ENCODE measurements at places on chromosomes 2 and 18.

DNA sequence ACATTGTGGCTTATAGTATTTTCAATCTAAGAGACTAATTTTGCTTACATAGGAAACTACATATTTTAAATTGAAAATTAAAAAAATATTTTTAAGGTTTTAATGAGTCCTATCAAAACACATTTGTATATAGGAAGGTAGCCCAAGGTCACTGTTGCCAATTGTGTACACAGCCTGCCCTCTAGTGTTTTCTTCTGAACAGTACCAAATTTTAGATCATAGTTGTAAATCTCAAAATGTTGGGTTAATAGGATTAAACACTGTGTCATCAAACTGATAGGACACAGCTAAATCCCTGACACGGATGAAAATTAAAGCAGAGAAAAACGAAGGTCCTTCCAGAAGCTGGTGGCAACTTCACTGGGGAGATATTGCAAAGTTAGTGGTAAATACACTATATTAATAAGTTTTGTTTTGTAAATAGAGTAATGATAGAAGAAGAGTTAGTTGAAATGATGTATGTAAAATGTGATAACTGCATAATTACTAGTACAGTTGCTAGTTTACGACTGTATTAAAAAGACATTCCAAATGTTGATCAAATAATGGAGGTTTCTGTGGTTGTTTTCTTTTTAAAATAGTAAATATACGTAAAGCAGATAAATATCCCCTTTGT is 19.7 kb downstream of the CLUL1 start:
- DNase-seq, result peak; percentile 42

GRCh38 chr2:200747668-200748618 is 63.8 kb upstream of the BZW1 start:
- no peak for DNase-seq

DNA sequence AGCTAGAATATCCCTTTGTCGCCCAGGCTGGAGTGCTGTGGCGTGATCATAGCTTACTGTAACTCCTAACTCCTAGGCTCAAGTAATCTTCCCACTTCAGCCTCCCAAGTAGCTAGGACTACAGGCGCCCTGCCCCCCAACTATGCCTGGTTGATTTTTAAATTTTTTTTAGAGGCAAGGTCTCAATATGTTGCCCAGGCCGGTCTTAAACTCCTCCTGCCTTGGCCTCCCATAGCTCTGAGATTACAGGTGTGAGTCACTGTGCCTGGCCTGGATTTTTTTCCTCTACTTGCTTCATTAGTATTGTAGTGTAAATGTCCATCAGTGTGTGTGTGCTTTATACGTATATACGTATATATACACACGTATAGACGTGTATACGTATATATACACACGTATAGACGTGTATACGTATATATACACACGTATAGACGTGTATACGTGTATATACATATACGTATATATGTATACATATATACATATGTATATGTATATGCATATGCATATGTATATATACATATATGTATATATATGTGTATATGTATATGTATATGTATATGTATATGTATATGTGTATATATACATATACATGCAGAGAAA is 124.4 kb downstream of the DIS3L2 start:
- no peak for DNase-seq

- no peak for DNase-seq
These were observed 15.2 kb upstream of the CHAC2 start for GRCh38 chr2:53752385-53752784.

DNA sequence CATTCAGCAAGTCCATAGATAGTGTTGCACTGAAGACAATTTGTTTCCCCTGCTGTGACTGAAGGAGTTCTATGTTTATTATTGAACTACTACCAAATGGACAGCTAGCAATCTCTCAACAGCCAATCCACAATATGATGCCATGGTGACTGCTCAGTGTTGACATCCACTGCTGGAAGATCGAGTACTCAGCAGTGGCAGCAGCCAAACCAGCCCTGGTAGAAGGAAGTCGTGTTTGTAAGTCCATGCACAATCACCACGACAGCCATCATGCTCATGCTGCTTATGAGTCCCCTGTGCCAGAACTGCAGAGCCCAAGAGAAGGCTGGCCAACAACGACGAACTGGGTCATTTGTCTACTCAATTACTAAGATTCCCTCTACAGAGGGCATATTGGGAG is 66.4 kb downstream of the OSR1 start:
- DNase-seq, result no peak

DNA sequence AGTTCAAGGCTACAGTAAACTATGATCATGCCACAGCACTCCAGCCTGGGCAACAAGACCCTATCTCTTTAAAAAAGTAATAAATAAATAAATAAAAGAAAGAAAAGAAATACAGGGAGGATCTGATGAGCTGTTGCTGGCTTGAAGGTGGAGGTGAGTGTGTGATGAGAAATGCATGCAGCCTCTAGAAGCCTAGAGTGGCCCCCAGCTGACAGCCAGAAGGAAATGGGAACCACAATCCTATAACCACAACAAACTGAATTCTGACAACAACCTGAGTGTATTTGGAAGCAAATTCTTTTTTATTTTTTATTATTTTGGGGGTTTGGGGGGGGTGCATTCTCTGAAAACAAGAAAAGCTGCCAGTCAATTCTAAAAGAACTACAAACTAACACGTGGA is 14.6 kb downstream of the NOL10 start:
- DNase-seq, result peak; percentile 11

GRCh38 chr2:174764280-174765255 is at the start of gene CHRNA1:
Gene CHRNA1, minus strand, starts transcription at chr2:174764472. Its CDS starts 78 bp downstream, at chr2:174764394.
- DNase-seq, result no peak

- DNase-seq, result no peak
These were observed 175.5 kb downstream of the ZNF407 start for GRCh38 chr18:74773171-74773624.

DNA sequence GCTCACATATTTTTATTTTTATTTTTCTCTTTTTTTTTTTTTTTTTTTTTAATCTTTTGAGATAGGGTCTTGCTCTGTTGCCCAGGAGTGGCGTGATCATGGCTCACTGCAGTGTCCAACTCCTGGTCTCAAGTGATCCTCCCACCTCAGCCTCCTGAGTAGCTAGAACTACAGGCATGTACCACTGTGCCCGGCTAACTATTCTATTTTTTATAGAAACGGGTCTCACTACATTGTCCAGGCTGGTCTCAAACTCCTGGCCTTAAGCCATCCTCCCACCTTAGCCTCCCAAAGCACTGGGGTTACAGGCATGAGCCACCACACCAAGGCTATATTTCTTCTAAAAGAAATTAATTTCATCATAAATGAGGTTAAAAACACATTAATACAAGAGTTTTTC is 45.9 kb downstream of the PTRHD1 start:
- no peak for DNase-seq

GRCh38 chr2:74632939-74633312 is 15.2 kb downstream of the M1AP start:
- no peak for DNase-seq

DNA sequence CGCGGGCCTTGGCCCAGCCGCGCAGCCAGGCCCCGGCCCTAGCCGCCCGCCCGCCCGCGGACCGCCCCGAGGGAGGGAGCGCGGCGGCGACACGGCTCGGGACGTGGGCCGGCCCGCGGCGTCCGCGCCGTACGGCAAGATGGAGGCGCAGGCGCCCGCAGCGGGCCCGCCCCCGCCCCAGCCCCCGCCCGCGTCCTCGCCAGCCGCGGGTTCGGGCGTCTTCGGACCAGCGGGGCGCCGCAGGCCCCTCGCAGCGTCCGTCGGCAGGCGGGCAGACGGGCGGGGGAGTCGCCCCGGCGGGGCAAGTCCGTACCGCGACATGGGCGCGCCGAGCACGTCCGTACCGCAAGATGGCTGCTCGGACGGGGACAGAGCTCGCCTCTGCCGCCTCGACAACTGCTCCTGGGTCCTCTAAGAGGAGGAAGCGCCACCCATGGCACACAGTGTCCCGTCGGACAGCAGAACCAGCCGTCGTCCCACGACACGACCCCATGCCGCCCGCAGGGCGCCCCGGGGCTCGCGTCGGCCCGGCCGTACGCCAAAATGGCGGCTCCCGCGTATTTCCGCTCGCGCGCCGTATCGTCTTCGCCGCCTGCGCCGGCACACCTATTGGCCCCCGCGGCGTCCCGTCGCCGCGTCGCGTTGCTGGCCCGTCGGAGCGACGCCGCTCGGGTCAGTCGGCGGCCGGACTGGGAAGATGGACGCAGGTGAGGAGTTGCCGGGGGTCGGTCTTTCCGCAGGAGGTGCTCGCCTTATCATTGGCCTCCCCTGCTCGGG is at the start of the genes ATG4B and THAP4:
Gene ATG4B, plus strand, starts transcription at position 676 of the 777 bp plus-strand sequence. Its CDS starts 22 bp downstream, at position 698.
Gene THAP4, minus strand, starts transcription at position 141 of the 777 bp plus-strand sequence. CDS start 141 bp downstream, outside the sequence.
- DNase-seq, result peak; percentile 78

DNA sequence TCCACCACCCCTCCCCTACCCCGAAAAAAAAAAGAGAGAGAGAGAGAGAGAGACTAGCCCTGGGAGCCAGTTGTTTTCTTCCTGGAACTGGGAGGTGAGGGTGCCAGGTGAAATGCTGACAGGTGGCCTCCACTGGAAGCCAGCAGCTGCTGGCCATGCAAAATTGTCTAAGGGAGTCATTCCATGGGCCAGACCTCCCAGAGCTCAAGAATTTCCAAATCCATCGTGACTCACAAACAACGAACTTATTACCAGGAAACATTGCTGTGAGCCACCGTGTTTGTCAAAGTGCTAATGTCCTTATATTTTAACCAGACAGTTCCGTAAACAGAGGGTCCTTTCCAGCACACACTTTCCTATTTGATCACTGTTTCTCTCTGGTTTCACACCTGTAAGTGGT is 68.5 kb upstream of the PID1 start:
- no peak for DNase-seq

DNA sequence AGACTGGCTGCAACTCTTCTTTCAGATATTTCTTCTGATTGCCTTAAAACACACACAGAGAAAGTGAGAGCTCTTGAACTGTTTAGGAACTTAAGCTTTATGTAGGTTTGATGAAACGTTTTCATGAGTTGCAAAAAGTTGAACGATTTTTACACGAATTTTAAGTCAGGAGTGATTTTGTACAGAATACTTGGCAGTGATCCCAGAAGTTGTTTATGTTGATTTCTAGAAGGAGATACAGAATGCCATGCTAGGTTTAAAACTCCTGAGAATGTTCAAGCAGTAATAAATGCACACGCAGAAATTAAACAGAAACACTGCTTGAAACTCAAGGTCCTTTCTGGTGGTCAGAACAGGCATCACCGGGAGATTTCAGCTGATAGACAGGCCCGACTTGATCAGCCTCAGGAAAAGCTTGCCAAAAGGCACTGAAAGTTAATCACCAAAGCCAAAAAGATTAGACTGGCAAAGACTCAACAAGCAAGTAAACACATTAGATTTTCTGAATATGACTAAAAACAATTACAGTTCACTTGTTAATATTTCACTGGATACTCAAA is 123.1 kb downstream of the SOCS6 start:
- DNase-seq, result no peak

- no peak for DNase-seq
These were observed 310.1 kb downstream of the MYCN start for GRCh38 chr2:16250466-16250865.

DNA sequence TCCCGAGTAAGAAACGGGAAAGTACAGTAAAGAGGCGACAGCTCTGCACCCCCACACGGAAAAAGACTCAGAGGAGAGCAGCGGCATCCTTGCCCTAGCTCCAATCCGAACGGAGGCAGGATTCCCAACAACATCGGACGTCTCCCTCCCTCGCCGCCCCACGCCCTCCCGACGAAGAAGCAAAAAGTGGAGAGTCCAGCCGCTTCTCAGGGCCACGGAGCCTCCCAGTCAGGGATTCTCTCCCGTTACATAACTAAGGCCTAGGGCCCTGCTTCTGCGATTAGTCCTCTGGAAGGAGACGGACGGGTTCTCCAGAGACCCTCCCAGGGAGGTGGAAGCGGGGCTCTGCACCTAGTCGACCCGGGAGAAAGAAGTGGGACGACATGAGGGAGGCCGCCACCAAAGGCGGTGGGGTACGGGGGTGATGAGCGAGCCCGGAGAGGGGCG is 587 bp downstream of the SUMO1 start:
- DNase-seq, result peak; percentile 6

GRCh38 chr2:177753682-177754491 is 318.7 kb downstream of the PDE11A start:
- DNase-seq, result peak; percentile 36

DNA sequence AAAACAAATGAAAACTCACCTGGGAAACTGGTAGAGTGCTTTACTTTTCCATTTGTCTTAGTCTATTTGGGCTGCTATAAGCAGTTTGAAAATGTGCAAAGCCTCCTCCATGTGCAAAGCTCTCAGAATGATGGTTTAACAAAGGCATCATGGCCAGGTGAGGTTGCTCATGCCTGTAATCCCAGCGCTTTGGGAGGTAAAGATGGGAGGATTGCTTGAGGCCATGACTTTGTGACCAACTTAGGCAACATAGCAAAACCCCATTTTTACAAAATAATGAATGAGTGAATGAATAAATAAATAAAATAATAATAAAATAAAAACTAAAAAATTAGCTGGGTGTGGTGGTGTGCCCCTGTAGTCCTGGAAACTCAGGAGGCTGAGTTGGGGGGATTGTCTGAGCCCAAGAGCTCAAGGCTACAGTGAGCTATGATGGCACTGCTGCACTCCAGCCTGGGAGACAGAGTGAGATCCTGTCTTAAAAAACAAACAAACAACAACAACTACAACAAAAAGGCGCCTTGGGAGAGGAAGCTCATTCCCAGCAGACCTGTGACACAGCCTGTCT is 71.8 kb downstream of the MYCN start:
- no peak for DNase-seq

- no peak for DNase-seq
These were observed 149.7 kb upstream of the TANK start for GRCh38 chr2:161010503-161011015.

DNA sequence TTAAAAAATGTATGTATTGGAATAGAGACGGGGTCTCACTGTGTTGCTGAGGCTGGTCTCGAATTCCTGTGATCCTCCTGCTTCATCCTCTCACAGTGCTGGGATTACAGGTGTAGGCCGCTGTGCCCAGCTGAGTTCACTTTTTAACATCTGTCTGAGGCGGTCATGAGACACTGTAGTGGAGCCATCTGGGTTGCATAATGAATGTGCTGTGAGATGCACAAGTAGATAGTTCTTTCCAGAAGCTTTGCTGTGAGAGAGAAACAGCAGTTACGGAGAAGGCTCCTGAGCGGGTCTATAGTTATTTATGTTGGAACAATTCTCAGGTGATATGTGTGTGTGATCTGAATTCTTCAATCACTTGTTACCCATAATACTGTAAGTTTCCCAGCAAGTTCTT is 3.1 kb downstream of the RMC1 start:
- no peak for DNase-seq

DNA sequence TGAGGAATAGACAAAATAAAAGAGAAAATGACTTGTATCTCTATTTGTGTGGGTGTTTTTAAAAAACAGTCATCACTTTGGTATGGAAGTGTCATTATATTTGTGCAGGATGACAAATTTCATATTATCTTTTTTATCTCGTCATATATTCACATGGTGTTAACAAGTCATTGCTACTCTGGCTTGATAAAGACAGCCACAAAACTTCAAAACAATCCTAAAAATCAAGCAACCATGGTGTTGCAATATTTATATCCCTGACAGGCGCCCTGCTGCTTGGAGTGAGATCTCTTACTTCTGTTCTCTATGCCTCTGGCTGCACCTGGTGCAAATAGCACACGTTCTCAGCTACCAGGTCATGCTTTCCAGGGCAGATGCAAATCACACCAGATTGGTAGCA is 278.0 kb upstream of the EPHA4 start:
- no peak for DNase-seq

- DNase-seq, result no peak
These were observed 69.1 kb upstream of the ZNF516 start for GRCh38 chr18:76564117-76564516.

GRCh38 chr18:29248805-29249204 is 1071.9 kb upstream of the CDH2 start:
- no peak for DNase-seq

- peak; percentile 81 for DNase-seq
These were observed 116.2 kb downstream of the SMAD7 start for GRCh38 chr18:48834413-48835031.

GRCh38 chr18:6729247-6730091 is at the start of gene ARHGAP28:
Gene ARHGAP28, plus strand, starts transcription at chr18:6729716. Its CDS starts 106 bp downstream, at chr18:6729822.
- no peak for DNase-seq
